IMR-90 (cell line): ENCODE measurements at places on chromosomes 12 and 14. TPM values are rescaled to one million over a fixed set of nuclear protein-coding genes. Genes with fewer than 3 reads are reported as not detected.
A peak's percentile ranks its signal among the peaks of the same experiment; 100 is the strongest.

- DNase-seq = peak; percentile 33
Measured at GRCh38 chr12:92041742-92042141, 103.9 kb downstream of the BTG1 start.

GRCh38 chr12:12912711-12913110 is 21.3 kb downstream of the GPRC5A start:
- DNase-seq = no peak

DNA sequence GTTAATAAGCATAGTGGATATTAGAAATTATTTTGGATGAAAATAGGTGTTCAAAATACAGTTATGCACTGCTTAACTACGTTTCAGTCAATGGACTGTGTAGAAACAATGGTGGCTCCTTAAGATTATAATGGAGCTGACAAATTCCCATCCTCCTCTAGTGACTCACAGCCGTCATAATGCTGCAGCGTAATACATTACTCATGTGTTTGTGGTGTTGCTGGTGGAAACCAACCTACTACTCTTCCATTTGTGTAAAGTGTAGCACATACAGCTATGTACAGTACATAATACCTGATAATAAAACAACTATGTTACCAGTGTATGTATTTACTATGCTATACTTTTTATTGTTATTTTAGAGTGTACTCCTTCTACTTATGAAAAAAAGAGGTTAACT is 111.2 kb upstream of the TMCC3 start:
- peak; percentile 88 for DNase-seq

- DNase-seq = peak; percentile 40
Measured at GRCh38 chr12:32120419-32120818, 13.8 kb downstream of the BICD1 start.

DNA sequence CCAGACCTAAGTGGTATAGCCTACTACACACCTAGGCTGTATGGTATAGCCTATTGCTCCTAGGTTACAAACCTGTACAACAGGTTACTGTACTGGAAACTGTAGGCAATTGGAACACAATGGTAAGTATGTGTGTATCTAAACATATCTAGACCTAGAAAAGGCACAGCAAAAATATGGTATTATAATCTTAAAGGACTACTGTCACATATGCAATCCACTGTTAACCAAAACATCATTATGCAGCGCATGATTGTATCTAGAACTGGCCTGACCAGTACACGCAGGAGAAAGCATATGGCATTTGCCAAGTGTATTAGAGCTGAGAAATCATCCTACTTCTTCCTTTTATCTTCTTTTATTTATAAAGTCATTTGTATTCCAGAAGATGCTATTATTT is 75.5 kb downstream of the SLC8A3 start:
- no peak for DNase-seq

DNA sequence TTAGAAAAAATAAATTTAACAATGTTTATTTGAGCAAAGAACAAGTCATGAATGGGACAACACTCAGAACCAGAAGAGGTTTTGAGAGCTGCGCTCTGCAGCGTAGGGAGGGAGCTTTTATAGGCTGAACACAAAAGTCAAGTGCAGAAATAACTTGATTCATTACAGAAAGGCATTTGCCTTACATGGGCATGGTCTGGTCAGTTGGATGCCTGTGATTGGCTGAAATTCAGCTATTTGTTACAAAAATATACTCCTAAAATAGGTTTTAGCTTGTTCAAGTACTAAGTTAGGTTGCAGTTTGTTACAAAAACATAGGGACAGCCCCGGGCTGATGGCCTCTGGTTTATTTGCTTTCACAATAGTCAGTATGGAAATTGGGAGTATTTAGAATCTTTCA is 118.0 kb downstream of the NUAK1 start:
- peak; percentile 15 for DNase-seq

DNA sequence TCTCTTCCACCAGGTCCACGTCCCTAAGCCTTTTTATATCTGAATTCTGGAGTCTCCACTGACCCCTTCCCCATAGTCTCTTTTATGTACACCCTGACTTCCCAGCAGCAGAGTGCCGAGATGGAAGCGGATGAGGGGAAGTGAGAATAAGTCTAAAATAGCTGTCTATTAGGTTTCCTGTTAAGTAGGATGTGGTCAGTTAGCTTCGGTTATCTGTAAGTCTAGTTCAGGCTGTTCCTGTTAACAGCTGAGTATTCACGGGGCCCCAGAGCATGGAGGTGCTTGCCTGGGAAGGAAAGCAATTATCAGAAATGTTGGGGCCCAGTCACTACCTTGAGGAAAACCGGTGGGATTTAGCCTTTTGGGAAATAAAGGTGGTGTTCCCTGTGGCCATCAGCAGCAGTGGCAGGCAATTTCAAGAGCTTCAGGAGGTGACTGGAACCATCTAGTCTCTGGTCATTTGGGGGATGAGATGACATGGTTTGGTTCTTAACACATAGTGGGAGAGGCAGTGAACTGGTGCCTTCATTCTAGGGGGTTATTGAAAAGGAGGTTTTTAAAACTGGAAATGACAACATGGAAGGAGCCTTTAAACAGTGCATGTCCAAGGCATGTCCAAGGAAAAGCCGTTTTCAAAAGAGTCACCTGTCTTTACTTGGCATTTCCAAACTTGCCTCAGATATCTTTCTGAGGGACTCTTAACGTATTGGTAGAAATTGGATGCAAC is 21.8 kb downstream of the CHST11 start:
- no peak for DNase-seq

DNA sequence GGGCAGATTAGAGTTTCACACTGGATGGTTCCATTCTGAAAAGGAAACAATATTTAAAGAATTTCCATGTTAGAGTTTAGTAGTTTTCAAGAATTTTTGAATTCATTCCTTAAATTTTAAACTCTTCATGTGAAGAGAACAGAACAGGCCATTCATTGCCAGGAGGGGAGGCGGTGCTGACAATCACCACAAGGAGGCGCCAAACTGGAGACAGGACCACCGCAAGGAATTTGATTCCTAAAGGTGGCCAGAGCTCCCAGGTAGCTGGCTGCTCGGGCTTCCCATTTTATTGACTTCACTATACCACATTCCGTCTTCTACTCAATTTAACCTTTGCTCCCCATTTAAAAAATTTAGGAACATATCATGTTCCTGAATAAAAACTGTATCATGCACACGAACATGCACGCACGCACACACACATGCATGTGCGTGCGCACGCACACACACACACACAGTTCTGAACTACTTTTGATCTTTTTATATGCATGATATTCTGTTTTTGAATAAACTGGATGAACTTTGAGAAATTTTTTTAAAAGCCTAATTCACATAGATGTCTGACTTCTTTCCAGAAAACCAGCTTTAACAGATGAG is 101.2 kb downstream of the NELL2 start:
- peak; percentile 1 for DNase-seq

GRCh38 chr12:19338405-19338804 is 100.9 kb upstream of the AEBP2 start:
- DNase-seq = peak; percentile 10

DNA sequence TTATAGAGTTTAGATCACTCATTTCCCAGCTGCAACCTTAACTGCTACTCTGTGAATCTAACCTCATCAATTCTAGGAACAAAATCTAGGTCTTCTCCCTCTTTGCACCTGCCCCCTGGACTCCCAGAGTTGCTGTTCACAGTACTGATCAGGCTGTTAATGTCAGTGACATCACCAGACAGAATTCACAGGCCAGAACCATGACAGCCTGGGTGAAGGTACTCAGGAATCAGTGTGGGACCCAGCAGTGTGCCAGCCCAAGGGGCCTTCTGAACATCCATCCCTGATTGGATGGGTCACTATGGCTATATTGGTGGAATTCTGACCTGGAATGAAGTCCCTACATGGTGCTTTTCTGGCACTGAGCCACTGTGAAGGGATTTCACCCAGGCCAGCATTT is 72.8 kb downstream of the CLMN start:
- DNase-seq = no peak

DNA sequence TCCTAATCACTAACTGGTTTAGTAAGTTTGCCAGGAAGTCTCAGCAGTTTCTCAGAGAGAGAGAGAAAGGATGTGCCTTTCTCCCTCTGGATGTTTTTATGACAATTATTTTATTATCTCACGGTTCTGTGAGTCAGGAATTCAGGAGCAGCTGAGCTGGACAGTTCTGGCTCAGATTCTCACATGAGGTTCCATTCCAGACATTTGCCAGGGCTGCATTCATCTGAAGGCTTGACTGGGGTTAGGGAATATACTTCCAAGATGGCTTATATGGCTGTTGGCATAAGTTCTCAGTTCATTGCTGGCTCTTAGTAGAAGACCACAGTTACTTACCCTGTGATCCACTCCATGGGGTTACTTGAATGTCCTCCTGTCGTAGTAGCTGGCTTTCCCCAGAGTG is 101.2 kb upstream of the ATF7IP start:
- DNase-seq = peak; percentile 31

GRCh38 chr14:67396381-67396970 is 15.5 kb downstream of the PLEK2 start:
- DNase-seq = peak; percentile 32

GRCh38 chr12:131892711-131893604 is 1.5 kb upstream of the ULK1 start:
- no peak for DNase-seq

GRCh38 chr14:101583715-101584054 is 22.4 kb downstream of the DIO3 start:
- DNase-seq = no peak

GRCh38 chr14:105529569-105530284 is 3.3 kb downstream of the TMEM121 start:
- no peak for DNase-seq

DNA sequence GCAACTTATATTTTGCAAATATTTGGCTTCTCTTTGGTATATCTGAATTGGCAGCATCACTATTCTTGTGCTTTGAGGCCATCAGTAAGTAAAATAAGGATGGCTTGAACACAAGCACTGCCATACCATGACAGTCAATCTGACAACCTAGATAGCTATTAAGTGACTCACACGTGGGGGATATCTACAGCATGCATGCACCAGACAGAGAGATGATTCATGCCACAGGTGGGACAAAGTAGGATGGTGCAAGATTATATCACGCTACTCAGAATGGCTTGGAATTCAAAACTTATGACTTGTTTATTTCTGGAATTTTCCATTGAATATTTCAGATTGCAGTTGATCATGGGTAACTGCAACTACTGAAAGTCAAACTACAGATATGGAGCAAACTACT is 675.6 kb upstream of the MDGA2 start:
- peak; percentile 66 for DNase-seq

- no peak for DNase-seq
Measured at GRCh38 chr14:62304257-62304656, 542.0 kb downstream of the SNAPC1 start.

DNA sequence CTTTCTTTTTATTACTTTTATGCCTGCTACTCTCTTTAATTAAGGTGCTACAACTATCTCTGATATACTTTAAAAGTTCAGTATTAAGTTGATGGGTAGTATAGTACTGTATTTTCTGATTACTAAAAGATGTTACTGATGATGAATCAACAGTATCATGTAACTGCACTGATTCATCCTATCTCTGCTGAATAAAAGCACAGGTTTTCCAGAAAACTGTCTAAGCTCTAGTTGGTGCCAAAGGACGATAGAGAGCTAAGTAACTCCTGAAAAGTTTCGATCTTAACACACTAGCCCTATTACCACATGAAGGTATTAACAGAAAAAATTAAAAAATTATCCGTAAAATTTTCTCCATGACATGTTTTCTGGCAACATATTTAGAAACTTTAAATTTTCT is 2.1 kb downstream of the SCAF11 start:
- peak; percentile 82 for DNase-seq

DNA sequence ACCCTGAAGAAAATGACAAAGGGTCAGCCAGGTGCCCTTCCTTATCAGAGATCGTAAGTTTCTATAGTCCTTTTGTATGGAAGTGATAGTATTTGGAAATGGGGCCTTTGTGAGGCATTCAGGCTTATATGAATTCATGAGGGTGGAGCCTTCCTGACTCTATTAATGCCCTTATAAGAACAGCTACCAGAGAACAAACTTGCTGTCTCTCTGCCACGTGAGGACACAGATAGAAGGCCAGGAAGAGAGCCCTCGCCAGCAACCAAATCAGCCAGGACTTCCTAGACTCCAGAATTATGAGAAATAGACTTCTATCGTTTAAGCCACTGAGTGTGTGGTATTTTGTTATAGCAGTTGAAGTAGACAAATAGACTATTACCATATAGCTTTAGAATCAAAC is 36.7 kb downstream of the TRMT5 start:
- DNase-seq = no peak

- peak; percentile 4 for DNase-seq
Measured at GRCh38 chr12:94710933-94711332, 60.6 kb upstream of the TMCC3 start.

DNA sequence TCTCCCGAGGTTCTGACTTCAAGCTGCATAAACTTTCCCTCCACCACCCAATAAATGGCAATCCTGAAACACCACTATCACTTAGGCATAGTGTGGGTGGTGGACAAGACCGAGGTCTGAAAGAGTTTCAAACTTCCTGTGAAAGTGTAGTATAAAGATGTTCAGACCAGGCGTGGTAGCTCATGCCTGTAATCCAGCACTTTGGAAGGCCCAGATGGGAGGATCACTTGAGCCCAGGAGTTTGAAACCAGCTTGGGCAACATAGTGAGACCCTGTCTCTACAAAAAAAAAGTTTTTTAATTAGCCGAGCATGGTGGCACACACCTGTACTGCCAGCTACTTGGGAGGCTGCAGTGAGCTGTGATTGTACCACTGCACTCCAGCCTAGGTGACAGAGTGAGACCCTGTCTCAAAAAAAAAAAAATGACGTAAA is 61.9 kb downstream of the CCDC92 start:
- DNase-seq = no peak

GRCh38 chr12:6332459-6332858 is 9.4 kb downstream of the TNFRSF1A start:
- peak; percentile 90 for DNase-seq

DNA sequence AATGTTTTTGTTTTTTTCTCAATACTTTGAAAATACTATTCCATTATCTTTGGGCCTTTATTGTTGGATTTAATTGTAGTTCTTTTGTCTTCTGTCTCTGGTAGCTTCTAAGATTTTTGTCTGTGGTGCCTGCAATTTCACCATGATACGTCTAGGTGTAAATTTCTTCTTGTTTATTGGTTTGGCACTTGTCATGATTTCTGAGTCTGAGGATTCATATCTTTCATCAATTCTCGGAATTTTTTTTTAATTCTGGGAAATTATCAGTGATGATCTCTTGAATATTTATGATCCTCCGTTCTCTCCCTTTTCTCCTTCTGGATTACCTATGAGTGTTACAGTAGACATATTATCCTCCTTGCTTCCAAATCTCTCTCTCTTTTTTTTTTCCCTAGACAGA is 14.8 kb upstream of the ADIPOR2 start:
- DNase-seq = no peak

Gene ACSM4
- total RNA-seq = not detected in 2 replicates

Gene RNASE4
- 8.1 and 10.4 TPM in 2 replicates for total RNA-seq

Gene SYCP3
- total RNA-seq = under 0.01 TPM in 1 of 2 replicates, not detected in the other

Gene TMCC3
- 0.28 and 0.36 TPM in 2 replicates for total RNA-seq

Gene KRT82
- total RNA-seq = not detected in 2 replicates

Gene SLC25A21
- 0.90 and 2.5 TPM in 2 replicates for total RNA-seq

Gene CAMKK2
- total RNA-seq = 15.0 and 15.2 TPM in 2 replicates

Gene MYBPC1
- total RNA-seq = not detected in 2 replicates

Gene HPD
- total RNA-seq = 0.18 TPM in 1 of 2 replicates, not detected in the other

Gene SLC2A14
- under 0.01 TPM in 1 of 2 replicates, not detected in the other for total RNA-seq

Gene TAS2R19
- 5.0 and 8.1 TPM in 2 replicates for total RNA-seq
